ENCODE measurements at places on chromosomes 16 and 17.

- DNase-seq, result no peak
Observed at GRCh38 chr17:22507823-22508222, 815.5 kb downstream of the KCNJ18 start.

DNA sequence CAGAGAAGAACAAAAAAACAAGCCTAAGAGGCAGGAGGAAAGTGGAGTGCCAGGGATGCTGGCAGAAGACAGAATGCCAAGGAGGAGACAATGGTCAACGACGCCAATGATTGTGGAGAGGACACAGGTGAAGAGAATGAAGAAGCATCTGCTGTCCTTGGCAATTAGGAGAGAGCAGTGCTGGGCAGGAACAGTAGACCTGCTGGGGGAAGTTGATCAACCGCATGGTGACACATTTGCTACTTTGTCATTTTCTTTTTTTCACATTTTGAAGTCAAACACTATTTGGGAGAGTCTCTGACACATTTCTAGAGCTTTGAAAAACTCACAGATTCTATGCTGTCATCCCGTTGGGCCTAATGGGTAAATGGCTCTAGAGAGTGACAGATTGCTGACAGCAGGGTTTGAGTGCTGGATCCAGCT lies 1.1 kb upstream of the PIK3R6 start:
- DNase-seq, result no peak

- no peak for DNase-seq
Observed at GRCh38 chr17:9169116-9169515, 147.8 kb downstream of the NTN1 start.

DNA sequence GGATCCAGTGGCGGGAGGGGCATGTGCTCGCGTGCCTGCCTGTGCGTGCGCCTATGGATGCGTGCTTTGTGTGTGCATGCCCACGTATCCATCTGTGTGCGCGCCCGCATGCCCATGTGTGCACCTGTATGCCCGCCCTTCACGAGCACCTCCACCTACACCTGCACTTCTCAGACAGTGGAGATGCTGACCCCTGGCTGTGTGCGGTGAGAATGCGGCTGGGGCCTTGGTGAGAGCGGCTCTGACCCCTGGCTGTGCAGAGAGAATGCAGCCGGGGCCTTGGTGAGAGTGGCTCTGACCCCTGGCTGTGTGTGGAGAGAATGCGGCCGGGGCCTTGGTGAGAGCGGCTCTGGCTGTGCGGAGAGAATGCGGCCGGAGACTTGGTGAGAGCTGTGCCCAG lies 33.9 kb downstream of the AXIN1 start:
- DNase-seq, result no peak

- no peak for DNase-seq
Observed at GRCh38 chr17:70780031-70780430, 610.7 kb downstream of the KCNJ2 start.

- DNase-seq, result no peak
Observed at GRCh38 chr17:42141382-42141781, 13.4 kb downstream of the RAB5C start.

DNA sequence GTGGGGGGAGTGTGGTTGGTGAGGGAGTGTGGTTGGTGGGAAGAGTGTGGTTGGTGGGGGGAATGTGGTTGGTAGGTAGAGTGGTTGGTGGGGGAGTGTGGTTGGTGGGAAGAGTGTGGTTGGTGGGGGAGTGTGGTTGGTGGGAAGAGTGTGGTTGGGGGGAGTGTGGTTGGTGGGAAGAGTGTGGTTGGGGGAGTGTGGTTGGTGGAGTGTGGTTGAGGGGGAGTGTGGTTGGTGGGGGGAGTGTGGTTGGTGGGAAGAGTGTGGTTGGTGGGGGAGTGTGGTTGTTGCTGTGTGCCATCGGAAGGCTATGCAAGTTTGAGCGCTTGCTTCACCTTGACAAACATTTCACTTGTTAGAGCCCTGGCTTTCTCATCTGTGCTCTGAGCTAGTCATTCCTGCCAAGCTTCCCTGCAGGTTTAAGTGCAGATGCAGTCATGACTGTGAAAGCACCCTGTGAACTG lies 20.1 kb downstream of the MINK1 start:
- no peak for DNase-seq

DNA sequence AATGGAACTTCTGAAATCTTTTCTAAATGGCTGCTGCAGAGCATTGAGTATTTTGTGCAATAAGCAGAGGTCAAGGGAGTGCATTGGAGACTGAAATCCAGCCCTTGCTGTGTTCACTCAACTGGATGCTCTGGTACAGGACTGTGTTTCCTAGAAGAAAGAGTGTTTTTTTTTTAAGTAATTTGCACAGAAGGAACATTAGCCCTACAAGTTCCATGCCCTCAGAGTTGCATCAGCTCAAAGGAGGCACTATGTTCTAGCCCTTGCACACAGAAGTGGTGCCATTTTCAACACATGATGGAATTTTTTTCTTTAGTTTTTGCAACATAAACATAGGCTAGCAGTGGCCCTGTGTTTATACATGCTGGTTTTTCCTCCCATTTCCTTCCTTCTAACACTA lies 144.1 kb upstream of the HLF start:
- DNase-seq, result no peak

DNA sequence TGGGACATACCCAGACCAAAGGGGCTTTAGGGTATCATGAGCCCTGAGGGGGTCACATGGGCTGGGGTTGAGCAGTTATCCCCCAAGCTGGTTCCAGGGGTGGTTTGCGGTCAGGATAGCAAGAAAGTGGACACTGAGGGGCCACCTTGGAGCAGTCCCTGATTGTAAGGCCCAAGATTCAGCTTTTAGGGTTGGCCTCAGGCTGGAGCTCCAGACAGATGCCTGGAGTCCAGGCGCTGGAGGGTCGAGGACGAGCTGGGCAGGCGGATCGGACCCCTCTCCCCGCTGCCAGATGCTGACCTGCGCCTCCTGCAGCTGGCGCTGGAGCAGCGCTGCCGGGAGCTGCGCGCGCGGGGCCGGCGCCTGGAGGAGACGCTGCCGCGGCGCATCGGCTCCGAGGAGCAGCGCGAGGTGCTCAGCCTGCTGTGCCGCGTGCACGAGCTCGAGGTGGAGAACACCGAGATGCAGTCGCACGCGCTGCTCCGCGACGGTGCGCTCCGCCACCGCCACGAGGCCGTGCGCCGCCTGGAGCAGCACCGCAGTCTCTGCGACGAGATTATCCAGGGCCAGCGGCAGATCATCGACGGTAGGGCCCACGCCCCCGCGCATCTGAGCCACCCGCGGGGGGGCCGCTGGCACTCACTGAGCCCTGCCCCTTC lies 10.0 kb downstream of the BTBD17 start:
- no peak for DNase-seq

- DNase-seq, result no peak
Observed at GRCh38 chr17:14320734-14321475, 20.0 kb downstream of the HS3ST3B1 start.

GRCh38 chr17:73533127-73533526 lies 111.1 kb downstream of the SDK2 start:
- no peak for DNase-seq

DNA sequence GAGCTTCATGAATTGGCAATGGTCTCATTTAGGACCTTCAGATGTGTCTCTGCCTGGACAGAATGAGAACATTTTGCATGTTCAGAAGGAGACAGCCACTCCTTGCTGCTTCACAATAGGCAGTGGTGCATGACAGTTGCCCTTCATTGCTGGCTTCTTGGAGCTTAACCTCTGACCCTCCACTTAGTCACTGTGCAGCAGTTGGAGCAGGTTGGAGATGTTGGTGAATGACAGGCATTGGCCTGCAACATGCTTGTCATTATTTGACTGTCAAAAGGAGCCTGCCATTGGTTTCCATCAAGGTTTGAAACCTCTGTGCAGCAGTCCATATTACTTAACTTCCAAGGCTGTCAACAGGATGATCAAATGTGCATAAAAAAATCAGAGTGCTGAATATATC lies 22.7 kb downstream of the FTO start:
- DNase-seq, result no peak

- no peak for DNase-seq
Observed at GRCh38 chr17:82457073-82457928, 1.2 kb upstream of the NARF start.

- DNase-seq, result no peak
Observed at GRCh38 chr17:45857977-45858708, 13.5 kb downstream of the SPPL2C start.

GRCh38 chr17:42855048-42855596 lies 4.1 kb downstream of the AOC3 start:
- DNase-seq, result no peak

DNA sequence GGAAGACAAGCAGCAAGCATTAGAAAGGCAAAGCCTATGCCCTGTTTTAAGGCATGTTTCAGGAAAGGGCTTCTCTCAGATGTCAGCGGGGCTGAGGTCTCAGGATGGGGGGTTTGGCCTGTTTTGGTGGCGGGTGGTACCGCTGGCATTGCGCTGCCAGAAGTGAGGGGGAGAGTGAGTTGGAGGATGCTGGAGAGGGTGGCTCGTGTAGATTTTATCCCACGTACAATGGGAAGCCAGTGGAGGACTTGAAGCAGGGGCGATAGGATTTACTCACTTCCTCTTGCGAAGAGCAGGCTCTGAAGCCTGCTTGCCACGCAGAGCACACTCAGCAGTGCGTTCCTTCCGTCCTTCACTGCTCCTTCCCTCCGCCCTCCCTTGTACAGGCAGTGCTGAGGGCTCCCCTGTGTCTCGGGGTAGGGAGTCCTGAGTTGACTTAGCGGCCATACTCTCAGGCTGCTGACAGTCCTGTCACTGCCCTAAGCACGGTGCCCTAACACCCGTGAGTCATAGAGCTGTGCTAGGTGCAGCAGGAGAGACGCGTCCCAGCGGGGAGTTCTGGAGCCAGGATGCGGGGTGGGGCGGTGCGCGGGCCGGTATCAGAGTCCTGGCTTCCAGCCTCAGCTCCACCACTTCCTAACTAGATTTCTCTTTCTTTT lies 113.1 kb downstream of the SNX29 start:
- peak; percentile 49 for DNase-seq

GRCh38 chr17:27756467-27757371 lies 43.6 kb downstream of the NOS2 start:
- peak; percentile 75 for DNase-seq

DNA sequence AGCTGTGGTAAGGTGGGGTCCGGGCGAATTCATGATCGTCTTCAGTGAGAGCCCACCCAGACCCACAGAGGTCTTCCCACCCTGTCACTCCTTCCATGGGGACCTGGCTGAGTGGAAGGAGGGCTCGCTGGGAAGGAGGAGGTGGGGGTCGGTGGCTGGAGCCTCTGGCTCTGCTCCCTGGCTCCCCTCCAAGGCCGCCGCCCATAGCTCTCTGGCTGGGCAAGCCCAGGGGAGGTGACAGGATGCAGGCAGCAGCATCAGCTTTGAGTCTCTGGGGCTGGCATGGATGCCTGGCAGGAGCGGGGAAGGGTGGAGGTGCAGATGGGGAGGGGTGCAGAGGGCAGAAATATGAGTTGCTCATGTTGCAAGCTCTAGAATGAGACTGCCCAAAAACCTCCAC lies 147.0 kb downstream of the ENGASE start:
- DNase-seq, result no peak

GRCh38 chr16:12319428-12320035 lies 343.0 kb downstream of the SNX29 start:
- no peak for DNase-seq

DNA sequence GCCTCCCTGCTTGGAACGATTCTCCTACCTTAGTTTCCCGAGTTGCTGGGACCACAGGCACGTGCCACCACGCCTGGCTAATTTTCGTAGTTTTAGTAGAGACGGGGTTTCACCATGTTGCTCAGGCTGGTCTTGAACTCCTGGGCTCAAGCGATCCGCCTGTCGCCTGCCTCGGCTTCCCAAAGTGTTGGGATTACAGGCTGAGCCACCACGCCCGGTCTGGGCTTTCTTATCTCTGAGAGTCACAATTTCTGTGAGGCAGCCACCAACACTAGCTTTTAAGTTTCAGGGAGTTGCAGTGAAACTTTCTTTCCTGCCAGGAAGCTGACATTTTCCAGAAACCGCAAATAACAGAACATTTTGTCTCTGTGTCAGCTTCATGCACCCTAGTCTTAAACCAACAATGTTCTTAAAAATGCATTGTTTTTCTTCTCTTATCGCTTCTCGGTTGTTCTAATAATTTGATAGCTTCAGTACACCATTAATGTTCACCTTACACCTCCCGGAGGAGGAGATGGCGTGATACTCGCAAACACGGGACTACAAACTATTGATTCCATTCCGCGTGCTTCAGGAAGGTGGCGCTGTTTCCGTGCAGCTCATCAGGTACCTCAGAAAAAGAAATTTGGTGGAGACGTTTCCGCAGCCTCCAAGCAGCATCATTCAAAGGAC lies 7.4 kb upstream of the DHRS7B start:
- peak; percentile 70 for DNase-seq

- DNase-seq, result no peak
Observed at GRCh38 chr17:56185491-56186221, 32.4 kb downstream of the ANKFN1 start.

DNA sequence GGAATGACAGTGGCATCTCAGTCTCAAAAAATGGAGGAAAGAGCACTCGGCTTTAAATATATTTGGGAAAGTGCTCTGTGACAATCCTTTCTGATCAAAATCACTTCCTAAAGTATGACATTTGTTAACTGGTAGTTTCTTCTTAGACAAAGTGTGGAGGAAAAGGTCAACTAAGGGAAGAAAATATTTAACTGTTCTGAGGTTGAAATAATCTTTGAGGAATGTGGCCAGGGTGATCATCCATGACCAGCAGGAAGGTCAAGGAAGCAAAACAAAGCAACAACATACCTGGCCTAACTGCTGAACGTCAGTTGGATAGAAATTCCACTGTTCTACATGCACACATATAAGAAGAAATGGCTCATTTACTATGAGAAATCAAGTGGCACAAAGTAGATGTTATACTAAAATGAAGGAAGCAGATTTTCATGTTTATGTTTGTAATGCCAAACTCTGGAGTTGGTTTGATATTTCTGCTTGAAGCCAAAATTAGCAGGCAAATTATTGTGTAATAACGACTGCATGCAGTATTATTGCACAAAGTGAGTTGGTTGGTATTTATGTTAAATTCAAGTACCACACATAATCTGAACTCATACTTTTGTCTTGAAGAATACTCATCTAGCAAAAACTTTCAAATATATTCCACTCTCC lies 87.3 kb upstream of the CORO6 start:
- no peak for DNase-seq

DNA sequence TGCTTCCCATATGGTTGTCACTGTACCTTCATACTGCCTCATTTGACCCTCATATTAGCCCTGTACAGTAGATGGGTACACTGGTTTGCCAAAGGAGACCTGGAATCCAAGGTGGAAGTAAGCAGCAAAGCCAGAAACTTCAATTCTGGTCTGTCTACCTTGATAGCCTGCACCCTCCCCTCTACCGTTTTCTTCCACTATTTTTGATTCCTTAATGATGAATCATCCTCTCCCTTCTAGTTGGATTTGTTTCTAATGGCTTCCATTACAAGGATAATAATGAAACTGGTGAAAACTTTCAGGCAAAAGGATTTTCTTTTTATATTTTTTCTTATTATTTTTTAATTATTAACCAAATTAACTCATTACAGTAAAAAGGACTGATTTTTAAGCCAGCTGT lies 17.3 kb downstream of the TAC4 start:
- no peak for DNase-seq

All from stimulated activated CD4-positive, alpha-beta T cell treated with anti-CD3 and anti-CD28 coated beads, Interleukin-2, amount 100 ng/mL, for 24 hours (primary cell).